NCI-H2081 (cell line): ENCODE measurements at places on chromosomes 3 and 15.

DNA sequence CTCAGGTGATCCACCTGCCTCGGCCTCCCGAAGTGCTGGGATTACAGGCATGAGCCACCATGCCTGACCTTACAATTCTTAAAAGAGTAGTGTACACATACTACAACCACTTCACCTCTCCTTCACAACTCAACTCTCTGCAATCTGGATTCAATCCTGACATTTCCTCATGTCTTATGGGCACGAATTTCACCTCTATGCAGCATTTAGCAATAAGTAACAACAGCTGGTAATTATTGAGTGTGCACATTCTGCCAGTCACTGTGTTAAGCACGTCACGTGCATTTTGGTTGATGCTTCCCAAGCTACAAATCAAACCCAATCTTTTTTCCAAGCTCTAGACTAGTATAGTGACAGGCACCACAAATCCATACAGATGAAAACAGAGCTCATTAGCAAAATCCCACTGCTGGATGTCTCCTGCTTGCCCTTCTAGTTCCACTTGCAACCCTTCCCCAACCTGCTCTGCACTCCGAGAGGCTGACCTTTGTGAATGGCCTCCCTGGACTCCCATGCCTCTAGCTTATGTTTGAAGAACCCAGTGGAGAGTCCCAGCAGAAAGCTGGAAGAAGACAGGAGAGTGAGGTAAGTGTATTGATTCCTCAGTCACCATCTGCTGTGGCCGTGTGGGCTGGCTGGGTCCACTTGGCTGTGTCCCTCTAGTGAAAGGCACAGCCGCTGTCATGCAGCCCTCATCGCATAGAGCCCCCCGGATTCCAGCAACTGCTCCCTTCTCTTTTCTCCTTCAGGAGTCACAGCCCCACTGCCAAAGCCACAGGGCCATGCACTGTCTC is 176.5 kb downstream of the MEX3B start:
- DNase-seq: no peak

- DNase-seq: no peak
Observed at GRCh38 chr3:31955581-31955980, 25.5 kb downstream of the OSBPL10 start.

GRCh38 chr3:24101676-24102168 is 156.6 kb downstream of the NR1D2 start:
- DNase-seq: no peak

- DNase-seq: no peak
Observed at GRCh38 chr3:152309535-152310307, 41.0 kb downstream of the MBNL1 start.

DNA sequence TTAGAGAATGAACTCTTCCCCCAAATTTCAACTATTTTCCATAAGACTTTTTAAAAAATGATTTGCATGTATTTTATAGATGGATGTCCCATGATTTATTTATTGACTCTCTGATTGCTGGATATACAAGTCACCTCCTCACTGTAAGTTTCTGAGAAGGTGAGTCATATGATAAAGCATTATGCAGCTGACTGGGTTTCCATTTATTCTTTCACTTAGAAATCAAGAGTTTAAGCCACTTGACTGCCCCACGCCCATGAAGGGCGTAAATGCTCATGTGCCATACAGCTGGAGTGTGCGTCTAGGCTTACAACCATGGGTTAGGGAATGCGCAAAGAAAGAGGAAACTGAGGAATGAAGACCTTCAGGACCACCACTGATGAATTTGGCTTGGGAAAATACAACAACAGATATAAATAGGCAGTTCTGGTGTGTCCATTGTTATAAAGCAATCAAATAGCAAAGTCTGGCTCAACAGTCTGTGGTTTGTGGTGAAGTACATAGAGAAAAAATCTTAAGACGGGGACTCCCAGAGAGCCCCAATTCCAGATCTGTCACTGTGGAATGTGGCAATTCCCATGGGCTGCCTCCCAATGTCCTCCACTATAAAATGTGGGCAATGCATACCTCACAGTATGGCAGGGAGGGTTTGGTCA is 20.3 kb downstream of the SLCO2A1 start:
- DNase-seq: no peak

DNA sequence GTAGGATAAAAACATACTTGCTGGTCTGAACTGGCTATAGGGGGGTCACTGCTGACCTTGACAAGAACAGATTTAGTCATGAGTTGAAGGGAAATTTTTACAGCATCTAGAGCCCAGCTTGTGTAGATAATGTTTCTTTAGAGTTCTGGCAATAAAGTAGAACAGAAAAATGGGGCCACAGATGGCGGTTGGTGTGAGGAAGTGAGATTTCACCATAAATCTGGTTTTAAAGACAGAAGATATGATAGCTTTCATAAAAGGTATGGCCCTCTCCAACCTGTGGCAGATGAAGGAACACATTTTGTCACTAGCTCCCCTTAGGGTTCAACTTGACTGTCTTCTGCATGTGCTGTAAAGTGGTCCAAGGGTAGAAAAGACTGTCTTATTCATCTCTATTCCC is 24.3 kb upstream of the IMPDH2 start:
- DNase-seq: no peak

- DNase-seq: no peak
Observed at GRCh38 chr15:87121336-87121735, 1041.7 kb downstream of the AGBL1 start.

GRCh38 chr3:136377508-136377907 is 127.4 kb downstream of the PCCB start:
- DNase-seq: no peak

DNA sequence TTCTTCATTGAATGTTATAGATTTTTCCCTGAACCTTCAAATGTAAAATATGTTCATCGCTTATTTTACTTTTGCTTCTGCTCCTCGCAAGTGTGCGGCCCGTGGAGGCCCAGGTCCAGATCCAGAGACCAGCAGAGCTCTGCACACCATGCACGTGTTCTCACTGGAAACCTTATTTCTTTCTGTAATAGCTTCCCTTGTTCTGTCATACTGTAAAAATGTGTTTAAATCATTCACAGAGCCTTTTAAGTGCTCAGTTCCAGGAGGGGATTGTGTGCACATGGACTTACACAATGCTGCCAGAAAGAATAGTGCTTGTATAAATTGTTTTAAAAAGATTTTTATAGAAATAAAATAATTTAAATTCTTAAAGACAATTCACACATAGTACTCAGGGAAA is 359.3 kb downstream of the GABRG3 start:
- no peak for DNase-seq

DNA sequence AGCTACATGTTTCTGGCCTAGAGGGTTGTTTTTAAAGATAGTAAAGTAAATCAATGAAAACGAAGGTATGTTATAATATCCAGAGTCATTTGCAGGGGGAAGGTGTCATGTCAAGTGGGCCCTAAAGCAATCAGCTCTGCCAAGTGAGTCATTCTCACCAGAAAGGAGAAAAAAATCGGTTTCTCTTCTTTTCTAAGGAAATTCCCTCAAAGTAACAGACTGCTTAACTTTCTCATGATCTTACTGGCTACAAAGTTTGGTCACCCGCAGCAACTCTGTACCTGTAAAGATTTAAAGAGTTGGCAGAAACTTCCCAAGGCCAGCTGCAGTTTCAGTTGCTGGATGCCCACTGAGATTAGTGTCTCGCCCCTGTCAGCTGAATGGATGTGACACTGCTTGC is 5.5 kb upstream of the FSIP1 start:
- DNase-seq: no peak

DNA sequence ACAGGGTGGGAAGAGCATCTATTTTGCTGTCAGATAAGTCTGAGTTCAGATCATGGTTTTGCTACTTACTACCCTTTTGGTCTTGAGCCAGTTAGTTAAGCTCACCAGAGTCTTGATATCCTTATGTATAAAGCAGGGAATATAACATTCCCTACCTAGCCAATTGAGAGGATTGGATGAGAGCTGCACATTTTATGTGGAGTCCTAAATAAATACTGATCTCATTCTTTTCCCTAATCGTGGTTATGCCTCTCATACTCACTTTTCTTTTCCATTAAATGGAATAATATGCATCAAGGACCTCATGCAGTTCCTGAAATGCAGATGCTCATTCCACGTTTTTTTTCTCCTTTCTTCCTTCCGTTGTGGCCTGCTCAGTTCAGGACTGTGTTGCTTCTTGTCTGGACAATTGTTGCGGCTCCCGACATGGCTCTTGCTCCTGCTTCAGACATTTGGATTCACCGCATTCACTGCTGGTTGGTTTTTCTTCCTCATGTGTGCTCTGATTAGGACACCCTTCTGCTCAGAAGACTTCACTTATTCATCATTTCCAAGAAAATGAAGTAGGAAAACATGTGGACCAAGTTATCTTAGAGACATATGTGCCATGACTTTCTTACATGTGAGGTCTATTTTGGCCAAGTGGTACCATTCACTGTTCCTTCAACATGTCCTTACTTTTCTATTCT is 90.2 kb downstream of the NFKBIZ start:
- DNase-seq: no peak

GRCh38 chr15:34065941-34066340 is 26.9 kb upstream of the AVEN start:
- no peak for DNase-seq

DNA sequence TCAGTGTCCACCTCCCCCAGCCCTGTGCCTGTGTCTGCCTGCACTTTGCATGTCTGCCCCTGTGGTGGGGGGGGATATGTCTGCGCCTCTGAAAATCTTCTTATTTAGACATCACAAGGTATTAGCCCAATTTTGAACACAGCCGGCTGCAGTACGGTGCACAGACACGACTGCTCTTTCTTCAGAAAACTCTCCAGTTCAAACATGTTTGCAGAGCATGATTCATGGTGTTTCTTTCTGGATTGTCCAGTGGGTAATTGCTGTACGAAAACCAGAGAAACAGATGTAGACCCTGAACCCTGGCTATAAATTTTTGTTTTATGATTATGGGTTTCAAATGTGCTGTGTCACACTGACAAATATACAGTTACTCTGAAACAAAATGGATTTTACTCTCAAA is 3.4 kb upstream of the RARB start:
- DNase-seq: no peak

DNA sequence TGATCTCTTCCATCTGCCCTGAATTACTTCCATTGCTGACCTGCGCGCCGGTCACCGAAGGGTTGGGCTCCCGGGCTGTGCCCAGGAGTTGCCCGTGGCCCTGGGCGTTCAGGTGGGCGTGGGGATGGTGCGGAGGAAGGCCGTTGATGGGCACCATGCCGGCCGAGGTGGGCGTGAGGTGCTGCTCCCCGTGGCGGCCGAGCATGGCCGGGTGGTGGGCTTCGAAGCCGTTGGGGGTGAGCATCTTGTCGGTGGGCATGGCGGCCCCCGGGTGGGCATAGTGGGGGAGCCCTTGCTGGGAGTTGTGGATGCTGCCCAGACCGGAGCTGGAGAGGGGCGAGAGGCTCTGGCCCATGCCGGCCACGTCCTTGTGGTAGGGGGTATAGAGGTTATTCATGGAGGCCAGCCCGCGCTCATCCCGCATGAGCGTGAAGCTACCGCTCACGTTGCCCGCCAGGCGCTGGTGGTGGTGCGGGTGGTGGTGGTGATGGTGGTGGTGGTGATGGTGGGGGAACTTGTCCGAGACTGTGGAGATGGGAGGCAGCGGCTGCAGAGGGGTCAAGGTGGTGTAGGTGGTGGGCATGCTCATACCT is 1.0 kb downstream of the ONECUT1 start:
- no peak for DNase-seq

- DNase-seq: no peak
Observed at GRCh38 chr3:108320746-108321350, 24.5 kb downstream of the HHLA2 start.

- DNase-seq: no peak
Observed at GRCh38 chr15:69677403-69677802, 224.8 kb downstream of the RPLP1 start.

- no peak for DNase-seq
Observed at GRCh38 chr3:134757549-134758069, 37.5 kb upstream of the EPHB1 start.

- DNase-seq: no peak
Observed at GRCh38 chr15:39040861-39041260, 476.2 kb upstream of the RASGRP1 start.

DNA sequence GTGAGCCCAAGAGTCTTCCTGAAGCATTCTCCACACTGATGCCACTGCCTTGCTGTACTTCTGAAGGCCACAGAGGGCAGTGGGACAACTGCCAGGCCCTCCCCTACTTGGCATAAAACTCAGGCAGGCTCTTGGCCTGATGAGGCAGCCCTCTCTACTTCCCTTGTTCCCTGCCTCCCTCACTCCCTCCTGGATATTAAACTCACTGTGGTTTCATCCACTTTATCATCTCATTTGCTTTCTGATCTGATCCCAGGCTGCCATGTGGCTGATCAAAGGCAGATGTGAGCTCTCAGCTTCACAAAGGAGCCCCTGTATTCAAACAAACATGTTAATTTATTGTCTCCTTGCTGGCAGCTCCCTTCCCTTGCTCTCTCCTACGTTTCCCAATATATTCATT is 533.5 kb downstream of the IGSF11 start:
- peak; percentile 62 for DNase-seq

GRCh38 chr15:68470976-68471375 is 39.0 kb upstream of the ITGA11 start:
- DNase-seq: no peak
